ENCODE measurements at places on chromosomes 6 and 20.

DNA sequence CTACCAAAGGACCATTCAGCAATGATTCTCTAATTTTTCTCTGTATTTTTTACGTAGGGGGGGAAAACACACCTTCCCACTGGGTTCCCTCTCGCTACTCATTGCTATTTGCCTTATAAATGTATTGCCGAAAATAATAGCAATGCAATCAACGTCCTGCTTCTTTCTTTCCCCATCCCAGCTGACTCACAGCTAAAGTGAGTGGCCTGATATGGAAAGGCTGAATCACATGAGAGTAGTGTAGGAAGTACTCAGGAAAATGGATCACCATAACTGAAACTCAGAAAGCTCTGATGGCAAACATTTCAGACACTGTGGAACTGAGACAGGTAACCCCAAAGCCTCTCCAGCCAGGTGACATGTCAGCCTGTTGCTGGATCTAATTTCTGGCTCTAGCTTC lies 49.3 kb upstream of the SRPK1 start:
- DNase-seq = no peak

DNA sequence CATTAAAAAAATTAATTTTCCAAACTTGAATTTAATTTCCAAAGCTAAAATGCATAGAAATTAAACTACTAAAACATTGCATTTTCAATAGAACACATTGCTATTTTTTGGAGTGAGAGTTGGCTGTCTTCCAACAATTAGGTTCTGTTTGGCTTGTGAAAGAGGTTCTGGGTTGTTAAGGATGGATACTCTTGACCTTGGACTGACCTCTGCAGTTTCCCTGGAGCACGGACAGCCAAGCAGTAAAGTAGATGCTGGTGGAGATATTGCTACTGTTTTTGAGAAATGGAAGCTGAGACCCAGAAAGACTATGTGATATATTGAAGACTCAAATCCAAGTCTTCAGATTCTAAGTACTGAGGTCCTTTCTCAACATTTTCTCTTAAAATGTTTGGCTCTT lies 95.9 kb upstream of the CHD6 start:
- DNase-seq = no peak

DNA sequence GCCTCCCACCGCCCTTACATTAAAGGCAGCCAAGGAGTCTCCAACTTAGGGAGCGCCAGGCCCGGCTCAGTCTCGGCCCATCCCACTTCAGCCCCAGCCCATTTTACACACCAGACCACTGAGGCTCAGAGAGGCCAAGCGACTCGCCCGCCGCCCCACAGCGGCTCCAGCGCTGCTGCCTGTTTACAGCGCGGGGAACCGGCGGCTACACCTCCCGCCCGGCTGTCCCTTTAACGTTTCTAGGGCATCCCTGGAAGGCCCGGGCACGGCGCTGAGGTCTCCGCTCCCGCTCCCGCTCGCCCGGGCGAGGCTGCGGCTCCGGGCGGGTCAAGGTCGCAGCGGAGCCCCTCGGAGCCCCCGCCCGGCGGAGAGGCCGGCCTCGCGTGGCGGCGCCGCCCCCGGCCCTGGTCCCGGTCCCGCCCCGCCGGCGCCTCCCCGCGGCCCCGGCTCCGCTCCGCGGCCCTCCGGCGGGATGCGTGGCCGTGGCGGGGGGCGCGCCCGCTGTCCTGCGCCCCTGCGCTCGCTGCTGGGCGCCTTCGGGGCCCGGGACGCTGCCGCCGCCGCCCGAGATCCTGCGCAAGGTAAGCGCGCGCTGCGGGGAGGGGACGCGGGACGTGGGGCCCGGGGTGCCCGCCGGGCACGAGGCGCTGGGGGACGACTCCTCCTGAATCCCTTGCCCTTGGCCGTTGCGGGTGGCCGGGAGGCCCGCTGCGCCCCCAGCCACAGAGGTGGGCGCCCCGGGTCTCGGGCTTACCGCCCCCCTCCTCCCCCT lies 27.1 kb upstream of the PHACTR3 start:
- DNase-seq = no peak

- DNase-seq = no peak
Measured at GRCh38 chr6:85493389-85493788, 43.5 kb downstream of the NT5E start.

GRCh38 chr6:167113935-167114910 lies 8.7 kb upstream of the CCR6 start:
- no peak for DNase-seq

DNA sequence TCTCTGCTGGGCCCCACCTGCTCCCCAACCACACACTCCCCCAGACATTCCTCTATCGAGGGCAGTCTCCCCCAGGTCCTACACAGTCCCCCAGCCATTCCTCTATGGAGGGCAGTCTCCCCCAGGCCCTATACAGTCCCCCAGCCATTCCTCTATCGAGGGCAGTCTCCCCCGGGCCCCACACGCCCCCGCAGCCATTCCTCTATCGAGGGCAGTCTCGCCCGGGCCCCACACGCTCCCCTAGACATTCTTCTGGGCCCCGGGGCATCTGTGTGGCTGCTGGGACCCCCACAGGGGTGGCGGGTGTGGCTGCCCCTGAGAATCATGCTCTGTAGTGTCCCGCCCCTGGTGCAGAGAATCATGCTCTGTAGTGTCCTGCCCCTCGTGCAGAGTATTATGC lies 43.6 kb upstream of the BHLHE23 start:
- no peak for DNase-seq

- DNase-seq = no peak
Measured at GRCh38 chr20:10132387-10132786, 86.2 kb upstream of the SNAP25 start.

DNA sequence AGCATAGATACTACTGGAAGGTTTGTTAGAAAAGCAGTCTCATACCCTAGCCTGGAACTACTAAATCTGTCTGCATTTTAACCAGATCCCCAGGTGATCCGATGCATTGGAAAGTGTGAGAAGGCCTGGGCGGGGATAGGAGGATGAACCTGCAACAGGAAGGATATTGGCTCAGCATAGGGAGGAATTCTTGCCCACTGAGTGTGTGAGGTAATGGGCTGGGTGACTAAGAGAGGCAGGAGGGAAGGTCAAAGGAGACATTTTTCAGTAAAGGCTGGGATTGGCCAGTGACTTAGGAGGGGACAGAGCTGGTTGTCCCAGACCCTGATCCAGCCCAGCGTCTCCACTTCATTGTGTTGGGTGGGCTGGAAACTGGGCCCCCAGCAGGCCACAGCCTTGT lies 191.0 kb upstream of the LRFN2 start:
- no peak for DNase-seq

- DNase-seq = no peak
Measured at GRCh38 chr6:137473598-137473997, 20.6 kb downstream of the OLIG3 start.

- DNase-seq = no peak
Measured at GRCh38 chr6:47066418-47066817, 24.3 kb upstream of the ADGRF1 start.

DNA sequence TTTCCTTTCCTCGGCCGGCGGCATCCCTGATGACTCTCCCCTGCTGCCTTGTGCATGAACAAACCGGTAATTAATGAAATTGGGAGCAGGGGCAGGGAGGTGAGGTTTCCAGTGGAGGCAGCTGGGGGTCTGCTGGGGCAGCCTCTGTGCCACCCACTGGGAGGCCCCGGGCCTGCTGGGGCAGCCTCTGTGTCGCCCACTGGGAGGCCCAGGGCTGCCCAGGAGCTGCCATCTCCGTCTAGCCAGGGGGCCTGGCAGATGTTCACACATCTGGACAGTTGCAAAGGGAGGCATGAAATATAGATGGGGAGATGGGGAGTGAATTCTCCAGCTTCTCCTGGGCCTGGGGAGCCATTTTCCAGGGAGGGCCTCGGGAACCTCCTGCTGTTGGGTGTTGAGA lies 33.8 kb downstream of the TOX2 start:
- no peak for DNase-seq

GRCh38 chr6:152922706-152923105 lies 60.1 kb downstream of the FBXO5 start:
- DNase-seq = no peak

GRCh38 chr6:149990661-149991471 lies 27.1 kb downstream of the ULBP1 start:
- no peak for DNase-seq

GRCh38 chr6:146670161-146670560 lies 71.4 kb downstream of the ADGB start:
- no peak for DNase-seq

GRCh38 chr20:44253528-44253927 lies 6.4 kb downstream of the GDAP1L1 start:
- DNase-seq = no peak

GRCh38 chr6:2853769-2854395 lies 12.2 kb upstream of the SERPINB1 start:
- peak; percentile 67 for DNase-seq

GRCh38 chr6:39819228-39819627 lies 27.1 kb downstream of the DAAM2 start:
- no peak for DNase-seq

GRCh38 chr6:135085700-135086413 lies 31.2 kb upstream of the HBS1L start:
- no peak for DNase-seq

DNA sequence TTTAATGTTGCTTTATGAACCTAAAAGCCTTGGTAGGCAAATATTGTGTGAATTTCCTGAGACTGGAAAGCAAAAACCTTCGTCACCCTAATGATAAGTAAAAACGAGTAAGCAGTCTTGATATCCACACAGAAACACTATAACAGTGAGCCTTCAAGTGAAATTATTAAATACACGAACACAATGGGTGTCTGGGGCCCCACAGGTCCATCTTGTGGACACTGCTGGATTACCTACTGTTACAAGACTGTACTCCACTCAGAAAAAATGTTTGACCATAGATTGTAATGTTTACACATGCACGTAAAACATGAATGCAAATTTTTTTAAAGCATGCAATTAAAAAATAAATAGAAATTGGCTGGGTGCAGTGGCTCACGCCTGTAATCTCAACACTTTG lies 466.9 kb downstream of the CD83 start:
- no peak for DNase-seq

DNA sequence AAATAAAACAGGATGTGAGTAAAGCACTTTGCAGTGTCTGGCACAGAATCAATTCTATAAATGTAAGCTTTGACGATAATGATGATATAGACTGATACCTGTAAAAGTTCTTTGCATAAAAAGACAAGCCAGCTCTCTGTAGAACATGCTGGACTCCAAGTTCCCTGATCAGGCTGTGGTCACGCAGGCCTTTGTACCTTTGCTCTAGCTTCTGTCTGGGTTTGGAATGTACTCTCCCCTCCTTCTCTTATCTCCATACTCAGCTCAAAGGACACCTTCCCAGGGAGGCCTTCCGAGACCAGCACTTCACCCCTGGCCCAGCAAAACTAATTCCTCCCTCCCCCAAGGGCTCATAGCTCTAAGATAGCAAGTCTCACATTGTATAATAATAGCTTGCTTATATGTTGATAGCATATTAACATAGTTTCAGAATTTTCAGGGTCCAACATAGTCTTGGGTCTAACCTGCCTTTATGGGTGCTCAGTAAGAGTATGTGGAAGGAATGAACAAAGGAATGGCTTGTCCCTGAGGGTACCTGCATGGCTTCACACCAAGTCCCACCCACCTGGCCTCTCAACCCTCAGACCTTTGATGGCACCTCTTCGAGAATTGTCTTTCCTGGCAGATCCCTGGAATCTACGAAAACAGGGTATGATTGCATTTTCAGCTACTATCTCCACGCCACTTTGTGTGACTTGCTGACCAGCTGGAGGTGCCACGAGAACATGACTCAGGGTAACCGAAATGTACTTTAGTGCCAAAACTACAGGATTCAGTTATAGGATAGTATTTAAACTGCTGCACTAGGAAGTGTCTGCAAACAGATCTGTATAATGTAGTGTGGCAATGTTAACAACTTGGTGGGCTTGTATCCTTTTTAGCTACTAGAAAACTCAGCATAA lies 41.7 kb upstream of the PIM1 start:
- no peak for DNase-seq

DNA sequence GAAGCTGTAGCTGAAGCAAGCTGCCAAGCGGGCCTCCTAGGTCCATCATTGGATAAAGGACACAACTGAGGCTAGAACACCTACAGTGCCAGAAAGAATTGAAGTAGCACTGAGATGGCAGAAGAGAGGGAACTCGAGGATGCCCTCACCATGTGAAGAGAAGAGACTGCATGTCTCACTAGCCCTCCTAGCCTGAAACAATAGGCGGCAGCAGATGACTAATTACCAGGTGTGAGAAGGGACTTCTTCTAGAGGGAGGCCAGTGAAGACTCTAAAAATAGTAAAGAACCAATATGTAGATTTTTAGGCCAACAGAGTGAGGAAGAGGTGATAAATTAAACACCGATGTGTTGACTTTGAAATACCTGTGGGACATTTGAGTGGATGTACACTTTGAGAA lies 50.3 kb downstream of the LGSN start:
- DNase-seq = no peak

DNA sequence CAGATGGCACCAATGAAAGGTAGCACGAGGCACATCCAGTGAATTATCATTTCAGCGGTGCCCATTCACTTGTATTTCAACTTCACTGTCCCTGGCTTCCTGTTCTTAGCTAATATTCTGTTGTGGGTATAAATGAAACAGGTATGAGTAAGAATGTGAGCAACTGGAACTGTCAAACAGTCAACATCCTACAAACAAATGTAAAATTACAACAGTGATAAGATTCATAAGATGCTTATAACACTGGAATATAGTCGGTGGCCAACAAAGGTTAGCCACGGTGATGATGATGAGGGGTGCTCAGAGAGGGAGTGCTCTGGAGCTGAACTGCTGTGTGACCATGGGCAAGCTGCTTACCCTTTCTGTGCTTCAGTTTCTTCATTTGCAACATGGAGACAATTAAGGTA lies 74.9 kb upstream of the TOX2 start:
- no peak for DNase-seq

- DNase-seq = no peak
Measured at GRCh38 chr6:2826131-2826530, 15.5 kb downstream of the SERPINB1 start.

DNA sequence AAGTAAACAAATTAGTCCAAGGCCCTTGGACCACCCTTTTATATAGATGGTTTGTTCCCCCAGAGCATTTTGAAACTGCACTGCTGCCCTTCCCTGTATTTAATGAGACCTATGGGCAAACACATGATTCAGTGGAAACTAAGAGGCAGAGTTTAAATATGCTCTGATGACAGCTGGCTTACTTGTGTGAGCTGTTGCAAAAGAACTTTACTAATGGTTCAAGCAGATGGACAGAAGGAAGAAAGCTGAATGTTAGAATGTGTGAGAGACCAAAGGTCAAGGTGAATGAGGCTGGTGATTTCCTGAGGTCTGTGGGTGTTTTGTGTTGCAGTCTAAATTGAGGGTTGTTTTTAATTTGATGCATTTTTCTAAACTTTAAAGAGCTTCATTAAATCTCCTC lies 123.0 kb upstream of the CEP162 start:
- peak; percentile 17 for DNase-seq

- no peak for DNase-seq
Measured at GRCh38 chr6:43575105-43575771, 600 bp downstream of the XPO5 start.

DNA sequence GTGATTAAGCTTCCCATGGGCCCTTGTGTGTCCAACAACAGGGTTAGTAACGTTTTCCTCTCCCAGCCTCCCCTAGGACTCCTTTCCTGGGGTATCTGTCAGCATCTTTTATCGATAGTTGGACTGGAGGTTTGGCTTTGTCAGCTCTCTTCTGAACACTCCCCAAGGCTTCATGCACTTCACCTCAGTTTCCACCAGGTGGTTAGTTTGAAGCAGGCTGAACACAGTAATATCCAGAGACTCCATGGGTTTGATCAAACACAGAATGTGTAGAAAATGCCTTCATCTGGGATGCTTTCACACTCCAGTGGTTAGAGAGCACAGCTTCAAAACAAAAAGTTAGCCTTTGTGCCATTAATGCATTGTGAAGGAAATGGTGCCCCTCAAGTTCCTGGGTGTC lies 139.1 kb downstream of the SLC24A3 start:
- no peak for DNase-seq
